Trophoblast cell (in vitro differentiated cells and primary cell): ENCODE measurements at places on chromosomes 12 and 14.

- H3K36me3 ChIP-seq = no peaks in the 10 kb centered on the region
- H3K27me3 ChIP-seq = no peaks in the 10 kb centered on the region
- H3K4me1 ChIP-seq = no peaks in the 10 kb centered on the region
Measured at GRCh38 chr14:87181288-87181687, 811.7 kb downstream of the GALC start.

DNA sequence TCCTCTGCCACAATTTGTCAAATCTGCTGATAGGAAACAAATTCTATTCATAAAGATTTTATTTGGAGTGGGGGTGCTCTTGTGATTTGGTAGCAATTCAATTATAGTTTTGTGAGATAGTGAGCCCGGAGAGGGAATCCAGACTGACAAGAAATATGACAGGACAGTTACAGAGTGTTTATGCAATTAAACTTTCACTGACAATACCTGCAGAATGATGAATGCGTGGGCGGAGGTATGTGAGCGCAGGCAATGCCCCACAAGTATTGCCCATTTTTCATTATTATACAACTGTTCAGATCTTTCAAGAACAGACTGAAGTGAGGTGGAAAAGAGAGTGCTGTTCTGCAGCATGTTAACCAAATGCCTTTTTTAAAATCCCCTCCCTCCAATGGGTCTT is 259.0 kb downstream of the EGLN3 start:
- no peak overlapping the region for H3K4me3 ChIP-seq
- no peaks in the 10 kb centered on the region for H3K36me3 ChIP-seq
- H3K27me3 ChIP-seq = no peaks in the 10 kb centered on the region
- DNase-seq = peak; percentile 81
- H3K27ac ChIP-seq = no peak overlapping the region

DNA sequence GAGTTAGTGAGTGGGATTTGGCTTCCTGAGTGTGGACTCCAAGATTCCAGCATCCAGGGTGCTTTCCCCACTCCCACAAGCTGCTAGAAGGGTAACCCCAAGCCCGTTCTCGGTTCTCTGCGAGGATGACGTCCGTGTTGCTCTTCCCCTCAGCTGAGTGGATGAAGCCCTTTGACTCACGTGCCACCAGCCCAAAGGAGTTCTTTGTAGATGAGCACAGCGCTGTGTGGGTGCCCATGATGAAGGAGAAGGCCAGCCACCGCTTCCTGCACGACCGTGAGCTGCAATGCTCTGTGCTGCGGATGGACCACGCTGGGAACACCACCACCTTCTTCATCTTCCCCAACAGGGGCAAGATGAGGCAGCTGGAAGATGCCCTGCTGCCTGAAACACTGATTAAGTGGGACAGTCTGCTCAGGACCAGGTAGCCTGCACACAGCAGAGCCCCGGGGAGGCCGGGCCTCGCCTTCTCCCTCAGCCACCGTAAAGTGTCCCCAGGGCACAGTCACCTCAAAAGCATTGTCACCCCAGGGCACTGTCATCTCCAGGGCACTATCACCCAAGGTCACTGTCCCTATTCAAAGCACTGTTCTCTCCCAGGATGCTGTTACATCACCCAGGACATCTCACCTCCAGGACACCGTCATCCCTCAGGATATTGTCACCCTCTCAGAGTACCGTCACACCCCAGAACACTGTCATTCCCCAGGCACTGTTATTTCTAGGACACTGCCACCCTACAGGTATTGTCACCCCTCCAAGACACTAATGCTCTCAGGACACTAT is 31.3 kb downstream of the SERPINA3 start:
- H3K27me3 ChIP-seq = no peaks in the 10 kb centered on the region
- no peaks in the 10 kb centered on the region for H3K4me1 ChIP-seq
- no peaks in the 10 kb centered on the region for H3K36me3 ChIP-seq

DNA sequence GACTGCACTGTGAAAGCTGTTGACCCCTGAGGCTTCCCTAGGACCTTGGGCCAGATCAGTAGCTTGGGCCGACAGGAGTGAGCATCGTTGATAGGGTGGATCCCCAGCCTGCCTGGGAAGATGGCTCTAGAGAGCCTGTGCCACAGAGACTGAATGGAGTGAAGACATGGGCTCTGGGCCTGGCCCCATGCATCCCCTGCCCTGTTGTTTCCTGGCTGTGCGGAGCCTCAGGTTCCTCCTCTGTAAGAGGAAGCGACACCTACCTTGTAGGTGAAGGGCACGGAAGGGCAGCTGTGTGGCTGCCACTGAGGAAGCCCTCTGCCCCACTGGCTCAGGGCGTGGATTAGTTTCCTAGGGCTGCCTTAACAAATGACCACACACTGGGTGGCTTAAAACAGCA is 23.9 kb downstream of the PLEKHG3 start:
- no peak overlapping the region for H3K4me3 ChIP-seq
- H3K36me3 ChIP-seq = peaks cover 55% of the 10 kb centered on the region
- no peak overlapping the region for H3K27ac ChIP-seq
- no peaks in the 10 kb centered on the region for H3K27me3 ChIP-seq
- peaks cover 40% of the 10 kb centered on the region for H3K4me1 ChIP-seq
